Left renal pelvis (tissue), 4 donors: ENCODE measurements at places on chromosomes 1 and 21.
A peak's percentile ranks its signal among the peaks of the same experiment; 100 is the strongest.

DNA sequence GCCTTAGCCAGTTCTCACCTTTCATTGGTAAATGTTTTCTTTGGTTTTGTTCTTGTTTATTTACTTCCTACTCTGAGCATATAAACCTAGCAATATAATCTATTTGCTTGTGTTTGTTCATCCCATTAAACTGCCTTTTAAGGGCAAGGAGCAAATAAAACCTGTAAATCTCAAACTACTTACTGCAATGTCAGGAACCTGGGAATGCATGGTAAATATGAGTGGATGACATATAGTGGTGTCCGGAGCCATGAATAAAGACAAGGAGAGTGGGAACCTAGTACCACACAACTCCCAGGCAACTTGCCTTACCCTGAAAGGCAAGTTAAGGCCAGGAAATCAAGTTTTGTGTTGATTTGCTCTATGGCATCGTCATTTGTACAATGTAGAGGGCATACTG, 1133.7 kb upstream of the NCAM2 start:
- no peak for DNase-seq

GRCh38 chr1:16251381-16251780, 14.4 kb upstream of the CPLANE2 start:
- no peak for DNase-seq

GRCh38 chr1:172533513-172534151, 682 bp downstream of the SUCO start:
- peak; percentile 48 for DNase-seq

DNA sequence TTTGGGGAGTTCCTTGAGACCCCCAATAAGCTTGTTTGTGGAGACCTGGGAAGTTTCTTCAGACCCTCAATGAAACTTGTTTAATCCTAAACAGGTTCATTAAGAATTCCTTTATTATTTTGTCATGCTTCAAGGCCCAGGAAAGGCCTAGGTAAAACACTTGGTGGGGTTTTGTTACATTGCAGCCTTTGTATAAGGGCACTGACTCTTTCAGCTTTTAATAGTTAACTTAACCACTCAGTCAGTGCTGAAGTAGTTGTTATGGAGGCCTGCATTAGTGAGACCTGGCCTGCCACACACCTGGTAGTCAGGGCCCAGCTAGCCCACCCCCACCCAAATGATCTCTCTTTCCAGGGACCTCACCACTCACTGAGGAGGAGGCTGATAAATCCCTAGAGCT, 103.7 kb downstream of the FCRL5 start:
- peak; percentile 4 for DNase-seq

DNA sequence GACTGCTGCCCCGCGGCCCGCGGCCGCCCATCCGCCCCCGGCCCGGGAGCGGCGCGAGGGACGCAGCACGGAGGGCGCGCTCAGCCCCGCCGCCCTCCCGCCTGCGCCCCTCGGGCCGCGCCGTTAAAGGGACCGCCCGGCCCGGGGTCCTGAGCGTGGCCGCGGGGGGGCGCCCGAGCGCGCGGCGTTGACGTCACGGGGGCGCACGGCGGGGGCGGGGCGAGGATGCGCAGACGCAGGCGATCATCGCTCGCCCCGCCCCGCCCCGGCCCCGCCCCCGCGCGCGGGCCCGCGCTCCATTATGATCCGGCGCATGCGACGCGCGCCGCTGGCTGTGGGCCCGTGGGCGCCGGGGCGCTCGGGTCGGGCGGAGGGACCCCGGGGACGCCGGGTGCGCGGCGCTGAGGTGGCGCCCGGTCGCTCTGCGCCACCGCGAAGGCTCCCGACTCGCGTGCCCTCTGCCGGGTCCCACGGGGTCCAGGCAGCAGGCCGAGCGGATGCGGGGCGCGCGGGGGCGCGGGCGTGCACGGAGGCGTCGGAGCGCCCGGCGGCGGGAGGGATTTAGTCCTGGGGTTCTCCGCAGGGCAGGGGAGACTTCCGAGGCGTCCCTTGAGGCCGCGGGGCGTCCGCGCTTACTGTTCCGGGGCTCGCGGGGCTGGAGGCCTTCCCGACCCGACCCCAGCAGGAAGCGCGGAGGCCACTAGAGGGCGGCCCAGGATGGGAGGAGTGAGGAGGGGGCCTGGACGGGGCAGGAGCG, at the start of gene DVL1:
DVL1 (minus strand) TSS at position 163 of the 757 bp plus-strand sequence. CDS start 353 bp downstream, outside the sequence.
- DNase-seq, result peak; percentile 70

DNA sequence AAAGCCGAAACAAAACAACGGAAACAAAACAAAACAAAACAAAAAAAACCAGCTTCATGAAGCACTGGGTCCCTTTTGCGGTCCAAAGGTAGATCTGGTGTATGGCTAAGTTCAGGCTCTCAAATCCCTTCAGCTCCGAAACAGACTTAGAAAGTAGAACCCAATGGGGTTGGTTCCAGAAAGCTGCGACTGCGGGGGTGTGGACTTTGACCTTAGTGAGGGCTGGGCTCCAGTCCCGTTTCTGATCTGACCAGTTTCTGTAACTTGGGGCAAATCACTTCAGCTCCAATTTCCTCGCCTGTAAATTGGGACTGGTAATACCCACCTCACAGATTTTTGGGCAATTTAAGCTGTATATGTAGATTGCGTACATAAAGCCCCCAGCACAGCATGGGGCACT, 105.2 kb downstream of the ZSCAN20 start:
- no peak for DNase-seq

DNA sequence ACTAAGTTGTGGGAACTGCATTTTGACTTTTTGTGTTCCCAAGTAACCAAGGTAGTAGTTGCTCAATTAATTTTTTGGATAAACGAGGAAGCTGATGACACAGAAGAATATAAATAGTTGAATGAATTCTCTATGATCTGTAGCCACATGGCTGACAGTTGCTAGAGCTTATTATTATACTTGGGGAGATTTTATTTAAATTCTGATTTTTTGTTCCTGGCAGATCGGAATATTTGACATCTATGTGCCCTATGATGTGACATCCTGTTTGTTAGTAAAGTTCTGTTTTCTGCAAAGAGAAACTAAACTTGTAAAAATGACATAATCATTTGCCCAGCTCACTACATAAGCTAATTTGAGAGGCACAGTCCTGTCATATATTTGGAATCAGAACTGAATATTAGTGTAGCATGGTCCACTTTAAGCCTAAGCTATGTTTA, 9.7 kb upstream of the LYST start:
- no peak for DNase-seq

GRCh38 chr21:25858325-25858724, 123.6 kb downstream of the GABPA start:
- DNase-seq, result no peak

GRCh38 chr1:44609412-44609767, 64.9 kb downstream of the TMEM53 start:
- no peak for DNase-seq

GRCh38 chr1:44503625-44504024, 98.6 kb downstream of the RNF220 start:
- DNase-seq, result no peak

DNA sequence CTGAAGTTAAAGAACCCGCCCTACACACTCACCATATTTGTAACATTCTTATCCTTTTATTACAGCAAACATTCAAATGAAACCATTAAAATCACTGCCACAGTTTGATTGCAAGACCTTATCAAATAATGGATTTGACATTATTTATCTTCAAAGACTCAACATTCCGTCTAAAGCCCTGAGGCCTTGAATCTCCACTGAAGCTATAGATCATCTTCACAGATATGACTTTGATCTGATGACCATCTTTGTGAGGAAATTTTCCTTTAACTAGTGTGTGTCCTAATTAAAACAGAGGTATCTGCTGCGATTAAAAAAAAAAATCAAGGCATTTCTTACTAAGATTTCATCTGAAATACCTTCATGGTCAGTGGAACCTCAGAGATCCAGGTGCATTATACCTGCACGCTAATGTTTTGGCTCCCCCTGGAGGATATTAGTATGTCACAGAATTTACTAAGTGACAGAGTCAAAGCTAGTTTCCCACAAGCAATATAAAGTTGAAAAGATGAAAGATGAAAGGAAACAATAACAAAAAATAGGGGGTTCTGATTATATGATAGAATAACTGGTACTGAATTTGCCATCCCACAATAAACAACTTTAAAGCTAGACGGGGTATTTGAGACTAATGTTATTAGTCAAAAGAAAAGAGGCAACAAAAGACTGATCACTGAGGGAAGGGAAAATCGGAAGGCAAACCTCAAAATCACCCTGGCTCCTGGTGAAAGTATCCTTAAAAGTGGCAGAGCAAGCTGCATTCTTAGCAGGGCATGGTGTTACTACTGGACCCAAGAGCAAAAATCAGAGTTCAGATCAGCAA, 923.4 kb downstream of the NCAM2 start:
- DNase-seq, result peak; percentile 2

- no peak for DNase-seq
These were observed 47.7 kb upstream of the DNAH14 start for GRCh38 chr1:224881762-224882211.

DNA sequence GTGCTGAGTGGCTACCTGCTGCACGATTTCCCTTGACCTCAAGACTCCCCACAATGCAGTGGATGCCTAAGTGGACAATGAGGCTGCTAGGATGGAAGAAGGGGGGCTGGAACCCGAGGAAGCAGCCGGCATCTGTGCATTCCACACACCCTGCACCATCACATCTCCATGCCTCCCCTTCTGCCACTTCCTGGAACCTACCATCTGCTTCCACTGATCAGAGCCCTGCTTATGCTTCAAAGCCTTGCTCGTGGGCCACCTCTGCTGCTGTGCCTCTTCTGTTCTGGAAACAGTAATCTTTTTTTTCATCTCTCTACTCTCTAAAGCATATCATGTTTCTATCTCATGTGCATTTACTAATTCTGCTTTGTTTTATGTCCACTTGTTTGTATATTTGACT, 66.2 kb upstream of the WDR26 start:
- no peak for DNase-seq

DNA sequence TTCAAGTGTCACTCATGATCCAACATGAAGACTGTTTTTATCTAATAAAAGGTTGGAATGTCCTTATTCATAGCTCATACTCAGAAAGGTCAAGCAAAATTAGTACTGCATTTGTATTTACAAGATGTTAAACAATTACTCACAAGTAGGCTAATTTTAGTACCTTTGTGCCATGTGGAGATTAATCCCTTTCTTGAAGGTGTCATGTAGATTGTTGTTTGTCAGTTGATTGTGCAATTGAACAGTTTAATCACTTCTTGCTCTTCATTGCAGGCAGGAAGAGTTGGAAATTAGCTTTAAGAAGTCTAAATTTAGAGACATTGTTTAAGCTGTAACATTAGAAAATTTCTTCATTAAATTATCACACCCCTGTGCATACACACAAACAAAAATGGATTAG, 847.1 kb downstream of the KCNT2 start:
- DNase-seq, result no peak

DNA sequence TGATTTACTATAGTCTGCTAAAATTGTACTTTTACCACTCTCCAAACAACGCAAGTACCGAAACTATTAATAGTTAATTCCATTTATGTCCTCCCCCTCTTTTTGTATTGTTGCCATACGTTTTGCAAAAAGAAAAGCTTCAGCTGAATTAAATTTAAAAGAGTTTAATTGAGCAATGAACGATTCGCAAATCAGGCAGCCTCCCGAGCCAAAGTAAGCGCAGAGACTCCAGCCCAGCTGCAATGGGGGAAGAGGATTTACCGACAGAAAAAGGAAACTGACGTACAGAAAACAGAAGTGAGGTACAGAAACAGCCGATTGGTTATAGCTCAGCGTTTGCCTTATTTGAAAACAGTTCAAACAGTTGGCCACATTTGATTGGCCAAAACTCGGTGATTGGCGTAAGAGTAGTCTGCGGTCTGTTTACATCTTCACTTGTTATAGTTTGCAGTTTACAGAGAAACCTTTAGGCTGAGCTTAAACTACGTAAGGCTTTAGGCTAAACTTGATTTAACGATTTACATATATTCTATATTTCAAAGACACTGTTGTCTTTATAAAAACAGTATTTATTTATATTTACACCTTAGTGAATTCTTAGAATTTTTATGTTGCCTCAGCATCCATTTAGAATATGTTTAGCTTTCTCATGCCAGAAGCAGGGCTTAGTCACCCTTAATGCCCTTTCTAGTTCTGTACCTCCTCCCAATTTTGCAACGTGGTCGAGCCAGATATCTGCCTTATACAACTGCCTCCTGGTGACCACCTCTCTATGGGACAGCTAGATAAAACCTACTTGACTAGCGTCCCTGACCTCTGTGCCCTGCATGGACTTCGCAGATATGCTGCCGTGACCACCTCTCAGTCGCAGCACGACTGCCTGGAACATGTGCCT, 23.8 kb downstream of the CR1 start:
- DNase-seq, result no peak

GRCh38 chr1:10693497-10694273, 102.8 kb downstream of the CASZ1 start:
- DNase-seq, result no peak

DNA sequence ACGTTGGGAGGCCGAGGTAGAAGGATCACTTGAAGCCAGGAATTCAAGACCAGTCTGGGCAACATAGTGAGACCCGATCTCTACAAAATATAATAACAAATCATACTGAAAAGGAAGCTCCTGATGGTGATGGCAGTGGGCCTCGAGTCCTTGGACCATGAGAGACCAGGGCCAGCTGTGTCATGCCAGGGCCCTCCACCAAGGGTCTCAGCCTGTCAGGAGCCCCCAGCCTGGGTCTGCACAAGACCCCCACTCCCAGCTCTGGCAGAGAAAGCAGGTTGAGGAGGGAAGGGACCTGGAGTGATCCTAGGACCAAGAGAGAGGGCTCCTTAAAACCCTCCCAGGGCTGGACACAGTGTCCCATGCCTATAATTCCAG, 6.7 kb upstream of the CTRC start:
- no peak for DNase-seq

DNA sequence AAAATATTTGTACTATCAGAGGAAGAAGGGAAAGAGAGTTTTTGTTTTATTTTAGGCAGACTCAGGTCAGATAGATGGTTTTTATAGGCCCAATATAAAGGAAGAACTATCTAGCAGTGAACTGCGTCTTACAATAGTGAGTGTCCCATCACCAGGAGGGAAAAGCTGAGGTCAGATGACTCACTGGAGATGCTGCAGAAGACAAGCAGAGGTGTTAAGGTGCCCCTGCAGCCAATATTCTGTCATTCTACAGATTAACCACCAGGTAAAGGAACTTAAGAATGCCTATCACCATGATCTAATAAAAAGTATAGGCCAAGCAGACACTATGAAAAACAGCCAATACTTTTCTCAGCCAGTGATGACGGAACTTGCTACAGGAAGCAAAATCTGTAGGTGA, 29.6 kb downstream of the IVNS1ABP start:
- DNase-seq, result no peak

GRCh38 chr1:228064296-228064695, 18.2 kb upstream of the ARF1 start:
- no peak for DNase-seq

GRCh38 chr1:58545591-58546519, 671 bp downstream of the OMA1 start:
- DNase-seq, result no peak

DNA sequence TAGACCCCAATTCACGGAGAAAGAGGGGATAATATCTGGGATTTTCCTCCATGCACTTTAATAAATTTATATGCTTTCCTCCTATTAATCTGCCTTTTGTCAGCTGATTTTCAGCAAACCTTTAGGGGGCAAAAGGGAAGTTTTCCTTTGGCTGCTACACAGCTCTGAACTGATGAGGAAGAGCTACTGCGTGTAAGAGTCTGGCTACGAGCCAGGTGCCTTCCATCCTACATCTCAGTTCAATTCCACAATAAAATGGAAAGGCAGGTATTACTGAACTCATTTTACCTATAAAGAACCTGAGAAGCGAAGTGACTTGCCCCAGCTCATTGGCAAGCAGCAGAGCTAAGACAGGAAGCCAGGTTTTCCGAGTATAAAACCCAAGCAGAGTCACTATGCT, 28.3 kb upstream of the ZNF326 start:
- DNase-seq, result no peak

GRCh38 chr21:45562402-45562801, 20.2 kb upstream of the SLC19A1 start:
- no peak for DNase-seq
